ENCODE measurements at places on chromosomes 6 and 20. TPM values are rescaled to one million over a fixed set of nuclear protein-coding genes. Genes with fewer than 3 reads are reported as not detected.

Gene C6orf141
- total RNA-seq: 3.1 TPM

Gene TCP11
- 0.37 TPM for total RNA-seq

Gene RAET1G
- 1.2 TPM for total RNA-seq

Gene MAP3K5
- total RNA-seq: 19.4 TPM

Gene ZNF341
- 1.4 TPM for total RNA-seq

Gene PLCB4
- 32.1 TPM for total RNA-seq

Gene APCDD1L
- 3.9 TPM for total RNA-seq

Gene SDC4
- 28.9 TPM for total RNA-seq

Gene SAMD3
- total RNA-seq: 6.3 TPM

- DNase-seq: no peak
Observed at GRCh38 chr6:83199173-83199862, 6.2 kb downstream of the RWDD2A start.

DNA sequence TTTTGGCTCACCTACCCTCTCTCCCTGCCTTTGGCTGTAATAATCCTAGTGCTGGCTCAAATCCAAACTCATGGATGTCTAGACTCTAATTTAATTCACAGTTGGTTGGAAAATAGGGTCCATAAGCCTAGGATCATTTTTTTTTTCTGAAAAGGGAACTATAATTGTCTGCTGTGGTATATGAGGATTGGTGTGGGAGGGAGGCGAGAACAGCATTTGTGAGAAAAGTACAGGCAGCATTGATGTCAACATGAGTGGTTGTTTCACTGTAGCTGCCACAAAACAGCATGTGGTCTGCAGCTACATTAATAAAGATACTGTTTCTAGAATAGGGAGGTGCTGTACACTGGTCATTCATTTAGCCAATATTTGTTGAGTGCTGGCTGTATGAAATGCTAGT, 18.6 kb upstream of the POLR1H start:
- DNase-seq: no peak

- DNase-seq: no peak
Observed at GRCh38 chr6:138537106-138537505, 37.8 kb upstream of the NHSL1 start.

- no peak for DNase-seq
Observed at GRCh38 chr6:39876111-39876510, 58.2 kb downstream of the MOCS1 start.

DNA sequence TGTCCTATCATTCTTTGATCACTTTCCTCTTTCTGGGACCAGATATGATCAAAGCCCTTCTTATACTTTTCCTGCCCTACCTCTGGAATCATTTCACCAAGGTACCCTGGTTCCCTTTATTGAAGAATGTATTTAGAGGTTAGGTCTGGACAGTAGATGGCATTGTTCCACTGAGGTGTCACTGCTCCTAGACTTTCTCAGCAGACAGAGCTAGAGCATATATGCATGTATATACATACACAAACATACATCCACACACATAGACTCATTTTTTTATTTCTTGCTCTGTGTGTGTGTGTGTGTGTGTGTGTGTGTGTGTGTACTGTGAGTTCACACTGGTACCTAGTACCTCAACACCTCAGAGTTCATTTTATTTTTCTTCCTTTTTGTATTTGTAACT, 40.9 kb downstream of the PTPRA start:
- DNase-seq: no peak

DNA sequence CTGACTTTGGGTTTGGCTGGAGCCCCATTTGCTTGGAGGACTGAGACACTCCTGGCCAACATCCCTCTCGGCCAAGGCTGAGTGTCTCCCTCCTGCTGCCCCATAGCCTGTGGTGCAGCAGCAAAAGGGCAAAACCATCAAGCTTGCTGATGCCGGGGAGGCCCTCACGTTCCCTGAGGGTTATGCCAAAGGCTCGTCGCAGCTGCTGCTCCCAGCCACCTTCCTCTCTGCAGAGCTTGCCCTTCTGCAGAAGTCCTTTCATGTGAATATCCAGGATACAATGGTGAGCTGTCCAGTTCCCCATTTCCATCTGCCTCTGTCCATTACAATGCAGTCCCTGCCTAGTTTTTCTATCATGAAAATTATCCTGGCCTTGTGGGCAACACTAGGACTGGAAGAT, 6.0 kb downstream of the BPIFB6 start:
- DNase-seq: no peak

- DNase-seq: no peak
Observed at GRCh38 chr6:5359417-5359816, 98.1 kb downstream of the FARS2 start.

DNA sequence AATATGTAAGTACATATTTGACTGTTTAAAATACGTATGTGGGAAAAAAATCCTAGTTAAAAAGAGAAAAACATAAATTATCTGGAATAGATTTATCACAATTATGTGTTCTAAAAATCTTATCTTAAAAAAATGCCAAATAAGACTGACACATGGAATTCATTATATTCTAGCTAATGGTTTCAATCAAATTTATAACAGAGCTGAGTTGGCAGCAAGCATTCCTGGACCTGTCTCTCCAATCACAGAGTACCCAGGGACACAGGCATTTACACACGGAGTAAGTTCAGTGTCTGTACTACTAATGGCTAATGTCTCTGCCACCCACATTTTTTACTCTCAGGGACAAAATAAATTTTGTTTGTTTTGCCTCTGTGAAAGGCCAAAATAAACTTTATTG, 122.3 kb downstream of the RPS12 start:
- DNase-seq: no peak

DNA sequence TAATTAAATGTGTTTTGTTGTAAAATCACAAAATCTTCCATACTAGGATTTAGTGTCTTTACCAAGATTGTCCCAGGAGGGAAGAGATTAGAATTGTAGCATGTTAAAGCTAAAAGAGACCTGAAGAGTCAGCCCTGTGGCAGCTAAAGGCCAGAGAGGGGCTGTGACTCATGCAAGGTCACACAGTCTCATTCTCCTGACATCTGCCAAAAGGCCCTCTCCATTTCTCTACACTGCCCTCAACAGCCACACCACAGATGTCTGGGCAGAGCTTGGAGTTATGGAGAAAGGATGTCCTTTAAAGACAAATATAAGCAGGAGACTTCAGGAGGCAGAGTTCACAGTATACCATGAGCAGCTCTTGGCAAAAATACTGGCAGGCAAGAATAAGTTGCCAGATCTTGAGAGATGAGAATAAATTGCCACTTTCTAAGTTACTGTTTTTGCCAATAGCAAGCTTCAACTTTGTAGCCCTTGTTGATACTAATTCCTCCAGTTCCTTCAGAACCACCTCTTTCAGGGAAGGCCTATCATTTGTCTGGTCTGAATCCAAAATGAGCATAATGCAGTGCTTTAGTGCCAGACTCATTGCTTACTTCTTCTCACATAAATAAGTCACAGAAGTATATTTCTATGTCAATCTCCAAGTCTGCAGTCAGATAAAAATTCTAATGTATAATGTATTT, 41.7 kb downstream of the AKIRIN2 start:
- no peak for DNase-seq

DNA sequence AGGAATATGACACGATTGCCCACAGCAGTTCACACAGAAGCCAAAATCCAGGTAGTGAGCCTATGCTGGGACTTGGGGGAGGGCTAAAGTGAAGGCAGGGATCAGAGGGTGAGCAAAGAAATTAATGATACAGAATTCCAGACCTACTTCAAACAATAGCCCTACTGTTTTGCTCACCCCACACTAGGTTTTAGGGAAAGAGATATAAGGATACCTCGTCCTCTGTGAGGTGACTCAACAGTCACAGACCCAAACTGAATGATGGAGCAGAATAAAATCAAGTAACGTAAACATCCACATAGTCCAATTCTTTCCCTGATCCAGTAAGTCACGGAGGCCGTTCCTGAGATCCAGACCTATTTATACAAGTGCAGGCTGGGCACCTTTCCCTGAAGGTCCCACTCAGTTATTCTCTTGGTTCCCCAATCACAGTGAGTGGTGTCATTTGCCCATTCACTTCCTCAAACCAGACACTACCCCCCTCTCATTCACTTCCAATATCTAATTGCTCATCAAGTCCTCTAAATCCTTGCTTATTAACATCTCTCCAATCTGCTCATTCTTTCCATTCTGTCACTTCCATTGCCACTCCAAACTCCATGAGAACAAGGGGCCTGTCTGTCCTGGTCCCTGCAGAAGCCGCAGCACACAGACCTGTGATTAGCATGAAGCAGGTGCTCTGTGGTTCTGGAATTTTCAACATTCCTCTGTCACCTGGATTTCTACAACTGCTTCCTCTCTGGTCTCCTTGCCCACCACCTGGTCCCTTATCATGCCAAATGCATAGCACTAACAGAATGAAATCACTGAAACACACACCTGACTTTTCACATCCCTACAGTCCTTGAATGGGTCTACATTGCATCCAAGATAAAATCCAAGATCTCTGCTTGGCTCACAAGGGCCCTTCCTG, 55.9 kb downstream of the ATXN1 start:
- DNase-seq: no peak

GRCh38 chr6:160301339-160301738, 42.7 kb upstream of the SLC22A2 start:
- no peak for DNase-seq

DNA sequence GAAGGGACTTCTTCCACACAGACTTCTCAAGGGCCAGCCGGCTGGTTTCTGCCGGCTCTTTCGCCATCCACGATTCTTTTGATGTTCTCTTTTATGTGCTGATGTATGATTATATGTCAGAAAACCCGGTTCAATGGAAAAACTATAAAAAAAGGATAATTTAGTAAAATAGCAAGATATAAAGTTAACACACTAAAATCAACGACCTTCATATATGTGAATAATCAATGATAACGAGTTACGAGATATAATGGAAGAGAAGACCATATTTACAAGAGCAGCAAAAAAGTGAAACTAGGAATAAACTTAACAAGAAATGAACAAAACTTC, 540 bp upstream of the ZSCAN12 start:
- no peak for DNase-seq

GRCh38 chr6:52046456-52046855, 41.0 kb downstream of the PKHD1 start:
- DNase-seq: peak; percentile 2

- no peak for DNase-seq
Observed at GRCh38 chr6:38739532-38739931, 24.4 kb downstream of the DNAH8 start.

- no peak for DNase-seq
Observed at GRCh38 chr6:158464483-158464882, 95.4 kb upstream of the TMEM181 start.

- no peak for DNase-seq
Observed at GRCh38 chr6:101348816-101349215, 44.7 kb upstream of the GRIK2 start.

DNA sequence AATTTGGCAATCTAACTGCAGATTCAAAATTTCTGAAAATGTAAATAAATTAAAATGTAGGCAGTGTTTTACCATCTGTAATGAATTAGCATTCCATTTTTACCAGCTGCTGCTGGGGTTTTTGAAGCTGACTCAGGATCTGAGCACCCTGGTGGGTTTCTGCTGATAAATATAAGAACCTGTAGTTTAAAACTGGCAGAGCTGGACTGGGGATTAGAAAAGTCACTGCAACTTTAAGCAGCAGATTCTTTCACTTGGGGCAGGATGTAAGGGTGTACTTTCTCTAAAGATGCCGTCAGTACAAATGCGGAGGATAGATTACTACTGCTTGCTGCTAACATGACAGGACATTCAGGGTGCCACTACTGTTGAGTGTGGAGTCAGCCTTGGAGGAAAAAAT, 341.8 kb downstream of the CDKAL1 start:
- no peak for DNase-seq

- DNase-seq: no peak
Observed at GRCh38 chr20:4050203-4050980, 35.0 kb upstream of the RNF24 start.

DNA sequence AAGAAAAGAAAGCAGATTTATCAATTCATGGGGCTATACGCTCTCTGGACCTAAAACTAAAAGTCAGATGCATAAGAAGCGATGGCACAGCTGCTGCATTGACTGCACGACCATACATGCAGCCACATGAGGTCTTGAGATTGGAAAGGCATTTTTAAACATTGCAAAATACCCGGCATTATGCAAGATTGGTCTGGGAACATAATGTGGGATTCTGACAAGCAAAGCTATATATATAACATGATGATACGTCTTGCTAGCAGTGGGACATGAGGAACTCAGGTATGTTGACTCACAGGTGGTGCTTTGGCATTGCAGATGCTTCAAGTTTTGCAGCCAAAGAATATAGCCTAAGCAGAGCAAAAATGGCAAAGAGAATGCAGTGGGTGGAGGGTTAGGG, 55.1 kb downstream of the SAMD3 start:
- DNase-seq: no peak

- no peak for DNase-seq
Observed at GRCh38 chr6:136563386-136564152, 13.3 kb upstream of the MAP7 start.

- DNase-seq: no peak
Observed at GRCh38 chr6:46376562-46377061, 114.6 kb downstream of the RCAN2 start.

- no peak for DNase-seq
Observed at GRCh38 chr6:89828988-89829471, 650 bp upstream of the CASP8AP2 start.

DNA sequence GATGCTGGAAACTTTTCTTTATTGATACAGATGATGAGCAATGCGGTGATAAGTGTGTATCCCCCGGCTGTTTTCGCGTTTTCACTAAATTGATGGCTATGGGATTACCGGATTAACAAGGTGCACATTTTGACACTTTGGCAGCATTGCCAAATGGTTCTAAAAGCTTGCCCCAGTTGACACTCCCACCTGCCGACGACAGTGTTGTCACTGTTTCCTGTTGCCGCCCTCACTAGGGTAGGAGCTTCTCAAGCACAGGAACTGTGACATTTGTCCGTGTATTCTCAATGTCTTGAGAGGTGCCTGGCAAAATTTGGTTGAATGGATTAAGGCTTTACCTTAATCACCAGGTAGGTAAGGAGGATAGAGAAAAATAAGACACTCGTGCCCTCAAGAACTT, 9.8 kb upstream of the MAPK13 start:
- DNase-seq: no peak

DNA sequence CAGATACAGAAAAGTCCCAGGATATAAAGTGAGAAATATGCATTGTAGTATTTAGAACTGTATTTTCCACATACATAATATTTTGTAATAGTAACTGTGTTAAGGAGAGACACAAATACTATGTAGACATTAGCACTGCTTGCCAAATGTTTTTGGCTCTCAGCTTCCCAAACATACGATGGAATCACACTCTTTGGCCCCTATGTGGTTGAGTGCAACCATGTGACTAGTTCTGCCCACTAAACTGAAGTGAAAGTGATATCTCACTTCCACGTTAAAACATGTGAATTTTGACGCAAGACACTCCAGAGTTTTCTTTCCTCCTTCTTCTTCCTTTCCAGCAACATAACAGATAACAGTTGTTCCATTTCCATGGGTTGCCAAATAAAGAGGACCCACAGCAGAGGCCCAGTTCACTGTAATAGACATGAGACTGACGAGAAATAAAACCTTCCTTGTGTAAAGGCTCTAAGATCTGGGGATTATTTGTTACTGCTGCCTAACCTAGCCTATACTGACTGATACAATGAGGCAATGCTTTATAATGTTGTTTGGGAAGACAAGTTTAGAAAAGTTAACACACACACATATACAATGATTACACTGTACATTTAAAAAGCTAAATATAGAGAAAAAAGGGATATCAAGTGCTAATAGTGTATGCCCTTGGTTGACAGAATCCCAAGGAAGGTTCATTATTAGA, 97.2 kb downstream of the PTPRT start:
- DNase-seq: no peak
